ENCODE measurements at places on chromosomes 5 and 9. TPM values are rescaled to one million over a fixed set of nuclear protein-coding genes. Genes with fewer than 3 reads are reported as not detected.

Gene OLFML2A
- 27.3 TPM for total RNA-seq

Gene UBAP2
- total RNA-seq = 28.9 TPM

GRCh38 chr5:6736106-6736505, 22.9 kb downstream of the TENT4A start:
- DNase-seq = no peak

DNA sequence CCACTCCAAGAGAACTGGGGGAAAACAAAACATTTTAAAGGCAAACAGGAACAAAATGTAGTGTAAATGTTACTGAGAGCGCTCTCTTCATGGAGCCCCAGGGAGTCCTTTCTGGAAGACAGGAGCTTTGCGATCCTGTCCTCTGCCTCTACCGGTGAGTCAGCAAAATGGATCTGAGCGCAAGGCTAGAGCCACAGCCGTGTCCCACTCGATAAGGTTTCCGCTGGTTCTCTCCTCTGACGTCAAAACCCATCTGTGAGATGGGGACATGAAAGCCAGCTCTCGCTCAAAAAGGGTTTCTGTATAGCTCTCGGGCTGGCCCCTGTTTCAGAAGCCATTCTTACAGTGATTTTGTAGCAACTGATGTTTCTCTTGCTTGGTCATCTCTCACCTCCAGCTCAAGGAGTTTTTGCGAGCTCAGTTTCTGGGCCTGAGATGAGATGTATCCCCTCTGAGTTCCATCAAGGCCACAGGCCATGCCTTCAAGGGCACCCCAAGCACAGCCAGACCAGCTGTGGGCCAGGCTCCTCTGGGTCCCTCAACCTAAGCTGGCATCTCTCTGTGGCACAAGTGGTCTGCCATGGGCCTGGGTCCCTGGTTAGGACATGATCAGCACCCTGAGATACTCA, 101.6 kb downstream of the FSTL4 start:
- DNase-seq = peak; percentile 40

GRCh38 chr5:10921160-10921559, 160.1 kb upstream of the DAP start:
- no peak for DNase-seq

DNA sequence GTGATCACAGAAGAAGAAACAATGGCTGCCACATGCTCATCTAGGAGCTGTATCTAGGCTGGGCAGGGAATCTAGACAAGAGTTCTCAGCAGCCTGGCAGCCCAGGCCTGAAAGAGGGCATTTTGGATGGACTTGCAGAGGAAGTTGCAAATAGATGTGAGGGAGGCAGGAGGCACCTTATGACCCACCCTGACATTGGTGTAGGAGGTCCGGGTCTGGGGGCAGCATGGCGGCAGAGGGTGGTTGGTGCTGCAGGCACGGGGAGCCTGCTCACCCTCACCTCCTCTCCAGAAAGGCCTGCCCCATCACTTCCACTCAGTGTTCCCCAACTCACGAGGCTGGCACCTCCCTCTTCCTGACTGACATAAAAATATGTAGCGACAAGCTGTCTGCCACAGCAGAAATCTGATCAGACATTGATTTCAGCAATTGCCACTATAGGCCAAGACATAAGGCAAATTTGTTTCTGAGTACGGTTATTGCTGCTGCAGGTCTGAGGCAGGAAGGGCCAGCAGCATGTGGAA, 217.6 kb downstream of the PBX3 start:
- DNase-seq = no peak

DNA sequence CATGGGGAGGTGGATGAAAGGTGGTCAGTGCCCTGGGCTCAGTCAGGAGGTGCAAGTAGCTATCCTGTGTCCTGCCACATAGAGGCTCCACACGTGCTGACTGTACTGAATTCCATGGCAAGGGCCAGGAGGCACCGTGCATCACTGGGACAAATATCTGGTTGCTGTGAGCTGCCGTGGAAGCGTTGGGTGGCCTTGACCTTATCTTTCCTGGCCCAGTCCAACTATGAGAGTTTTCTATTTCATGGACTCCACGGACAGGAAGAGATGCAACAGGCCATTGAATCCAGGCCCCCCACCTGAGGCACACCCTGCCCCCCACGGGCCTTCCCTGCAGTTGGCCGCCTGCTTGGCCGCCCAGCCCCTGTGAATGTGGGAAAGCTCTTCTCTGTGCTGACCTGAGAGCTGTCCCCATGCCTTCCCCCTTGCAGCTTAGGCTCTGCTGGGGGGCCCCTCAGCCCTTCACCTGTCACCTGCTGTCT, 1.7 kb downstream of the GRHPR start:
- no peak for DNase-seq

DNA sequence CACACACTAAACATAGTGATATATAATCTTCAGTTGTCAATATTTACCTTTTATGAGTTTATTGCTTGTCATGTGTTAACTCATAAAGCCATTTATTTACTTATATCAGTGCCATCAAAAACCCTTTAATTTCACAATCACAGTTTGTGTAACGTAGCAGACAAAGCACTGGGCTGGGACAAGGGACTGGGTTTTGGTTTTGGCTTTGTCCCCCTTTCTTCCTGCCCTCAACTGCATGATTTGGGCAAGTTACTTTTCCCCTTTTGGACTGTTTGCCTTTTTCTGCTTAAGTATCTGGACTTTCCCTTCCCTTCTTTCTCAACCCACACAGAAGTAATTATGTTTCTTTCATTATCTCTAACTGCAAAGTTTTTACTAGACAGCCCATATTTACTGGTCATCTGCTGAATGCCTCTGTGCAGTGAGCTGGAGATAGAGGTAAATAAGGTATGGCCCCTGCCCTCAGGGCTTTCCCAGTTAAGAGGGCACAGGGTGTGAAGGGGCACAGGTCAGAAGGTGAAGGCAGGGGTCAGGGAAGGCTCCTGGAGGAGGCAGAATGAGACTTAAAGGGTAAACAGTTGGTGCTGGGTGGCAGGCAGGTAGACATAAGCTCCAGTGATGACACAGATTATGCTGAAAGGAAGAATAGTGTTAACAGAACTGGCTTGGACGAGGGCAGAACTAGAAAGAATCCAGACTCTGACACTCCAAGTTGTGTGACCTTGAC, 14.8 kb upstream of the NR3C1 start:
- no peak for DNase-seq

DNA sequence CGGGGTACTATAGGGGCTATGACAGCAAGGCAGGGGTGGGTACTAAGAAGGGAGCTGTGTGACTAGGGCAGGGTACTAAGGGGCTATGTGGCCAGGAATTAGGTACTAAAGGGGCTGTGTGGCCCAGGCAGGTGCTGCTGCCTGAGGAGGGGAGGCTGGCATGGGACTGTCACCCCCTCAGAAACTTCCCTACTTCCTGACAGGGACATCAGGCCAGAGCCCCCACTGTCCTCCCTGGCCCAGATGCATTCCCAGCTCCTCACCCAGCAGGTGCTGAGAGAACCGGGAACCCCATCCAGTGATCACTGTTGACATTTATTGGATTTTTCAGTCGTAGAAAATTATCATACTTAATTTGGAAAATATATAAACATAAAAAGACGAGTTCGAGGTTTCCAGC, 26.6 kb downstream of the IRX2 start:
- no peak for DNase-seq

DNA sequence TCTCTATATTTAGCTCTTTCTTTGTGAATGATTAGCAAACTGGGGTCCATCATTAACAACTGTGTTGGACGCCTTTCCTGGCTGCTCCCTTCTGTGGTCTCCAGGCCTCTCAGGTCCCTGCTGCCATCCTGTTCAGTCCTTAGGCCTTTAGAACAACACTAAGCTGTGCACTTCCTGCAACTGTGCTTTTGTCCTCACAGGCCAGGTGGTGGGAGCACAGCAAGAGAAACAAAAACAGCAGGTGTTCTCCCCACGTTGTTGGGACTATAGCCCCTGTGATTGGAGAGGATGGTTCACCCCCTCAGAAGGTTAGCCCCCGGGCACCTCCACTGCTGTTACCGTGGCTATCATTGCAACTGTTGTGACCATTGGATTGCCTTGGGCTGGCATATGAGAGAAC, 41.7 kb upstream of the CLINT1 start:
- no peak for DNase-seq
